Left lung (tissue), 14 donors: ENCODE measurements at places on chromosomes 12 and 14.

- no peak for DNase-seq
Measured at GRCh38 chr12:59087691-59088090, 167.4 kb upstream of the LRIG3 start.

DNA sequence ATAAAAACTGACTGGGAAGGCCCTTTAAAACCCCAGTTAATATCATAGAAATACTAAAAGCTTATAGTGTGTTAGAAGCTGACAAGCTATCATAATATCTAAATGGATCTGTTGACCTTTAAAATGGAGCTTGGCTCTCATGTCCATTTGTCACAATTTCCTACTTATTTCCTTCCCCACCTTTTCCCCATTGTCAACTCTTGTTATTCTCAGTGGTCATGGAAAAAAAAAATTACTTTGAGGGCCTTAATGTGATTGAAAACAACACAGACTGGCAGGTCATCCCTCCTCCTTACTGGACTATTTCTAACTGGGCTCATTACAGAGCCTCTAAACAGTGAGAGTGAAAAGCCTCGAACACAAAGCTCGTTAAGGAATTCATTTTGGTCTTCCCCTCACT is 13.7 kb upstream of the WNK1 start:
- no peak for DNase-seq

- DNase-seq, result no peak
Measured at GRCh38 chr12:10847744-10848143, 1.5 kb downstream of the PRR4 start.

DNA sequence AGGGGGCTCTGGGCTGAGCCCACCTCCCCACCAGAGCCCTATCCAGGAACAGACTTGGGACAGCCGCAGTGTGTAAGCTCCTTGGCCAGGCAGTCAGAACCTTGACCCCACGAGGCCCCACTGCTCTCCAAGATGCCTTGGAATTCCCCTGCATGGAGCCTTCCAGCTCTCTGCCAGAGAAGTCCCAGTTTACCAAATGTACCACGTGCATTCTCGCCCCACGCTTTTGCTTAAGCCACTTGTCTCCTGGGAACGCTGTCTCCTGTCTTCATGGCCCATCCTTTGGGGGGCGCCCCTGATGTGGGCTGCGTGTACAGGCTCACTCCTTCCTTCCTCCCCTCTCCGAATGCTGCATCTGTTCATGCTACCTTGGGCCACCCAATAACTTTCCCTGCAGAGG is 7.9 kb downstream of the FAIM2 start:
- no peak for DNase-seq

- peak; percentile 54 for DNase-seq
Measured at GRCh38 chr12:108950991-108951739, 69.7 kb downstream of the SVOP start.

GRCh38 chr12:78119351-78119918 is 288.7 kb downstream of the NAV3 start:
- no peak for DNase-seq

DNA sequence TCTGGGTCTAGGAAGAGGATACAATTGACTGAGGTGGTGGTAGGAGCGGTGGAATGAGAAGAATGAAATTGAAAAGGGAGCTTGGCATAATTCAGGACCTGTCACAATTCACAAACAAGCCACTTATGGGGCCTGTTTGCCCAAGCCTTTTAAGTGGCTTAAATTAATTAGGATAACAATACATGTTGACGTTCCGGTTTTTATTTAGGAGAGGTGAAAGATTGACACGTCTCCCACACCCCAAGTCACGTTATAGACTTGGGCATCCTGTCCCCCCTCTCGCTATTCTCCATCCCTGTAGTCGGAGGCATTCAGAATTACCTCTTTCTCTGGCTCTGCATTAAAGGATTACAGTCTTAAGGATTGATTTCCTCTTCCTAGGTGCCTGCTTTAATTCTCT is 954 bp upstream of the CALCOCO1 start:
- DNase-seq, result no peak

- no peak for DNase-seq
Measured at GRCh38 chr12:51687614-51688013, 96.6 kb downstream of the SCN8A start.

DNA sequence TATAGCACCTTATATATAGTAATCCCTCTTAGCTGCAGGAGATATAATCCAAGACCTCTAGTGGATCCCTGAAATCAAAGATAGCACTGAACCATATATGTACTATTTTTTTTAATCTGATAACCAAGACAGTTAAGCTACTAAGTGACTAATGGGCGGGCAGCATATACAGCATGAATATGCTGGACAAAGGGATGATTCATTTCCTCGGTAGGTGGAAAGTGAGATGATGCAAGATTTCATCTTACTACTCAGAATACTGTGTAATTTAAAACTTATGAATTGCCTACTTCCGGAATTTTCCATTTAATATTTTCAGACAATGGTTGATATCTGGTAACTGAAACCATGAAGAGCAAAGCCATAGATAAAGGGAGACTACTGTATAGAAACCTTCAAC is 36.2 kb downstream of the PRMT8 start:
- DNase-seq, result no peak

- no peak for DNase-seq
Measured at GRCh38 chr14:104422837-104423681, 156.5 kb upstream of the C14orf180 start.
